ENCODE measurements at places on chromosomes 4 and X.

- DNase-seq = no peak
These were observed 5.6 kb downstream of the G6PD start for GRCh38 chrX:154540897-154541535.

- DNase-seq = no peak
These were observed 9.5 kb downstream of the IDS start for GRCh38 chrX:149495573-149496071.

GRCh38 chrX:20230406-20230805 is 36.3 kb downstream of the RPS6KA3 start:
- DNase-seq = no peak

GRCh38 chr4:141047228-141047884 is 85.9 kb downstream of the RNF150 start:
- no peak for DNase-seq

GRCh38 chrX:68831405-68832100 is 2.7 kb downstream of the EFNB1 start:
- DNase-seq = no peak

DNA sequence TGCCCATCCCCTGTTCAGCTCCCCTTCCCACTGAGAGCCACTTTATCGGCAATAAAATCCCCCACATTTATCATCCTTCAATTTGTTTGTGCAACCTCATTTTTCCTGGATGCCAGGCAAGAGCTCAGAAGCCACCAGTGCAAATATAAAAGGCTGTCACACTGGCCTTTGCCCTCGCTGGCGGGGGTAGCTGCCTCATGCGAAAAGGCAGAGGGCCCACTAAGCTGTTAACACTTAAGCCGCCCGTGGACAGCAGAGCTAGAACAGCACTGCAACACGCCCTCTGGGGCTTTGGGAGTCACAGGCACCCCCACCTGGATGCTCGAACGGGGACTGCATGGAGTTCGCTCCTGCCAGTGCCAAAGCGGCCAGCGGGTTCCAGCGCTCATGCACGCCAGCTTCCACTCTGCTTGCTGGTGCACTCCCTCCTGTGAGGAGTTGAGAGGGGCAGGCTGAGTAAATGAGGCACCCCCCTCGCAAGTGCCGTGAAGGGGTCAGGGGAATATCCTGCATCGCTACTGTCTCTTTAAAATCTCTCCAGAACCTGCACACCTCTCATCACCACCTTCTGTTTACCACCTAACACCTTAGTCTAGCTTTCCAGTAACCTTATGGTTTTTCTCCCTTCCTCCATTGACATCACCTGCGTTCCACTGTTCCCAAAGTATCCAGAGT is 99.5 kb downstream of the SORBS2 start:
- no peak for DNase-seq

DNA sequence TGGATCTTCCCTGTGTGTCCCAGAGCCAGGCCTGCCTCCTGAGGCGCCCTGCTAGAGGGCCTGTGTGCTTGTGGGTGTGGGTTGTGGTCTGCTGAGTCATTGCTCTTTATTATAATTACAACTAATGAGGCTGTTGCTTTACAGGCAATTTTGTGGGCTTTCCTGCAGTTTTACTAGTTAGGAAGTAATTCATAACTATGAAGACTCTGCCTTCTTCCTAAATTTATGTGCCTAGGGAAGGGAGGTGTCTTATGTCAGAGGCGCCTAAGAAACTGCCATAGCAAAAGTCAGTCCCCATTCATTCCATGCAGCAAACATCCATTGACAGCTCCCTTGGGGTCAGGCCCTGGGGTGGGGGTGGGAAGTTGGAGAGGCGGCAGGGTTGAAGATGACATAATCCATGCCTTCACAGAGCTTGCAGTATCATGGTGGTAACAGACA is 359.2 kb downstream of the IDS start:
- no peak for DNase-seq

DNA sequence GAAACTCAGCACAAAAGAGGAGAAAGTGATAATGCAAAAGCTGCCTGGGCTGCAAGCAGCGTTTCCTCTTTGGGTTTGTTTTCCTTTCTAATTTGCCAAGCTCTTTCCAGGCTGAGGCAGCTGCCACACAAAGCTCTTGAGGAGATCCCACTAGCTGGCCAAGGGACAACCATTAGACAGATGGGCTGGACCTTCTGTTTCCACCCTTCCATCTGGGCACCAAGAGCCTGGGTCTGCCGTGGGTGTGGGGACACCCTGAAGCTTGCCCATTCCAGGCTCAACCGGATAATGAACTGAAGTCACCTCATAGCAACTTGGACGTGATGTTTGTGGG is 194.6 kb upstream of the C1QTNF7 start:
- DNase-seq = no peak

DNA sequence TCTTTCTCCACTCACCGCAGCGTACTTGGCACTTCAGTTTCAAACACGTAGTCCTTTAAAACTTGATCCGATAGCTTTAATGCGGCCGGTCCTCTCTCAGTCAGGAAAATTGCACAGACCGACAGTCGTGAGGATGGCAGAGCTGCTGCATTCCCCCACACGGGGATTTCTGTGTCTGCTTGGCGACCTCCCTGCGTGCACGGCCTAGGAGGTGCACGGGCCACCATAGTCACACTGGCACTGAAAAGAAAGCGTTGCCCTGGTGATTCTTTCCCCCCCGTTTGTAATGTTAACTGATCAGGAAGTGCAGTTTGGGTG is 10.3 kb downstream of the AKAP17A start:
- no peak for DNase-seq

DNA sequence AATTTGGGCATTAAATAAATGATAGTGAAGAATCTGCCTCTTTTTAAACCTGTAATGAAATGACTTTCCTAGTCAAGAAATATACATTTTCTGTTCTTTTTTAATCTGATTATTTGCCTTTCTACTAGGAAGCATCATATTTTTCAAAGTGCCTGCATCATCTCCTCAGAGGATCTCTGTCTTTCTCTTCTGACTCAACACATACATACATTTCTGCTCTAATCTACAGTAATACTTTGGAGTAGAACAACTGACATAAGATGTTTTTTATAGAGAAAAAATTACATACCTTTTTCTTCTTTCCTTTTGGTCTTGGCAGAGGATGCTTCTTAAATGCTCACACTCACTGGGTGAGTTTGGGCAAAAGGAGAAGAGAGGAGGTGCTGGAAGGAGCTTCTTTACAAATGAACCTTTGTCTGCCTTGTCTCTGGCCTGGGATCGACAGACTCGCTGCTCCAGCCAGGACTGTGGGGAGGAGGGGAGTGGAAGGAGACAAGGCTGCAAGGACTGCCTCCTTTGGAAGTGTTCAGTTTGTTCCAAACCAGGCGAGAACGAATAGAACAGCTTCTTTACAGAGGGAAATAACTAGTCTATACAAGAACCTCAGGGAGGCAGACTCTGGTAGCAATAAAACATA is at the start of gene SCRG1:
Gene SCRG1 (minus strand): TSS at position 338 of the 637 bp plus-strand sequence. CDS start 7,702 bp downstream, outside the sequence.
- no peak for DNase-seq

DNA sequence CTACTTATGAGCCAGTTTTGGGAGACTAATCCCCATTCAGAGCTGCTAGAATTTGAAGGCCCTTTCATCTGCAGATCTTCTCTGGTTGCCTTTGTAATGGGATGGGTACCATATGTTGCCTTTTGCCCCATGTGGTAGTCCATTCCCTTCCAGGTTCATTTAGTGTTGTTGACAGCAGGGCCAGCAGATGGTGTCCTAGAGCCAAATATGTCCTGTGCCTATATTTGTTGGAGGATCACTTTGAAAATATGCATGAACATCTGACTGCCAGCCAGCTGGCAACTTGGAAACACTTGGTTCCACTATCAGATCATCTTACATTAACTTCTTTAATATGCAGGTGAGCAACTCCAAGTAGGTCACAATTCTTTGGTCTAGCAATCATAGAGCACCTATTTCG is 30.4 kb downstream of the CFAP299 start:
- no peak for DNase-seq

- DNase-seq = no peak
These were observed 220.1 kb downstream of the DLG3 start for GRCh38 chrX:70664726-70665125.

DNA sequence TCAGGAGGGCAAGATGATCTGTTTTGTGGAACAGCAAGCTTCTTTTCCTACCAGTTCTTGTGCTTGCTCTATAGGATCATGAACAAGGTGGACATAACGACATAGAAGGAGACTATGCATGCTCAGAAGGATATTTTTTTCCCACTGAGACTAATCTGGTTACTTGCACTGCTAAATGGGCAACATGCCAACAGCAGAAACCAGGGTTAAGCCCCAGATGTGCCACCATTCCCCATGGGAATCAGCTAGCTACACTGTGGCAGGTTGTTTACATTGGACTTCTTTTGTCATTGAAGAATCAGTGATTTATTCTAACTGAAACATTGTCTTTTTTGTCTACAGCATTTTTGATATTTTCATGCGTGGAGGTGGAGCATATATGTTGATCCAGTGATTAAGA is 165.6 kb downstream of the C4orf33 start:
- no peak for DNase-seq

GRCh38 chr4:106318511-106318910 is 2.2 kb downstream of the AIMP1 start:
- DNase-seq = no peak

DNA sequence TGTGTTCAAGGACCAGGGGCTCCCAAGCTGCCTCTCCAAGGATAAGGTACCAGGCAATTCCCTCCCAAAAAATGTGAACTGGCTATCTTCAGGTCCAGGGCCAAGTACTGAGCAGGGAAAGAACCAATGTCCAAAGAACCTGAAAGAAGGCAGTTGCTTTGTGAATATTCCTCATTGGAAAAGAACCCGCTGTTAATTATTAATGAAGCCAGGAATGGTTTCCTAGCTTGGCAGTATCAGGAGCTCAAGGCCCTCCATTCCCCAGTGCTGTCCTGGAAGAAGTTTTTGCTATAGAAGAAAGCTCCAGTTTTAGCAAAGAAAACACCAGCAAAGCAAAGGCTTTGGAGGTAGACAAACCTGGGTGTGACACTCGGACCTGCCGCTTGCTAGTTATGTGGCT is 130.0 kb upstream of the MBNL3 start:
- DNase-seq = no peak

GRCh38 chrX:50152456-50152855 is 48.4 kb downstream of the AKAP4 start:
- no peak for DNase-seq

DNA sequence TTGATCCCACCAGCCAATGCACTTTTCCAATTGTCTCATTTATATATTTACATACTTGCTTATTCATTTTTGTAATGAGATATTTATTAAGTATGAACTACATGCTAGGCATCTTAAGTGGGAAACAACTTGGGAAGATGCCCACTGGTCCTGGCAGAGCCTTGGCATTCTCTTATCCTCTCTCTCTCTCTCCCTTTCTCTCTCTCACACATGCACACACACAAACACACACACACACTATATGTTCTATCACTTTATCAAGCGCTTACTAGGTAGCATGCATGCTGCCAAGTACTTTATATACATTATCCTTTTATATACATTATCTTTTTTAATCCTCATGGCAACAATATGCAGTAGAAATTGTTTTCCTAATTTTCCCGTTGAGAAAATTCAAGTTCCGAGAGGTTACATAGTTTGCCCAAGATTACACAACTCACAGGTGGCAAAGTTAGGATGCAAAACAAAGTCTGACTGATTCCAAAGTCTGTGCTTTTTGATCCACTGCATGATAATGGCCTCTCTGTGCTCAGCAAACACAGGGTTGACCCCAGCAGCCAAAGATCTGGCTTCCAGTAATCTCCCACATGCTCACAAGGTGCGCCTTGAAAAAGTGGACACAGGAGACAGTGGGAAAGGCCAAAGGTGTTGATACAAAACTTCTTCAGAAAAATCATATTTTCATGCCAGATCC is 173.1 kb upstream of the KLF3 start:
- DNase-seq = no peak

GRCh38 chr4:16641971-16642370 is 256.5 kb downstream of the LDB2 start:
- DNase-seq = no peak

GRCh38 chrX:53122013-53122412 is 28.1 kb downstream of the KANTR start:
- no peak for DNase-seq

GRCh38 chrX:68650491-68650890 is 3.0 kb downstream of the STARD8 start:
- DNase-seq = no peak

- no peak for DNase-seq
These were observed 28.6 kb upstream of the PDE5A start for GRCh38 chr4:119657111-119657611.

- no peak for DNase-seq
These were observed 609.7 kb downstream of the TLL1 start for GRCh38 chr4:166482758-166483157.

- no peak for DNase-seq
These were observed 115.2 kb upstream of the FRG1 start for GRCh38 chr4:189825466-189825865.

DNA sequence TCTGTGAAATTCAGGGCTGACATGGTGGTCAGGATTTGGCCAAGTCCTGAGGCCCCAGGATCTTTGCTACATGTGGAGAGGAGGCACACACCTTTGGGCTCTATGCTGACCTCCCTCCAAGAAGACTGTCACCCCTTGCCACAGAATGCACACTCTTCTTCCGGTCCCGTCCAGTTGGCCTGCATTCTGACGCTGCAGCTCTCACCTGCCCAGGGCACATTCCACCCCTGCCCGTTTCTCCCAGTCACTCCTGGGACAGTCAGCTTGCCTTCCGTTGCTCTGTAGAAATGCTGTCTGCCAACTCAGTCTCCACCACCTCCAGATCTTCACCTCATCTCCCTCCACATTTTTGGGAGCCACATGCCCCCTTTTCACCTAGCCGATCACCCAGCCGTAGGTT is 76.7 kb downstream of the SHROOM2 start:
- DNase-seq = no peak

GRCh38 chrX:139831675-139832456 is 101.0 kb downstream of the ATP11C start:
- DNase-seq = peak; percentile 1

DNA sequence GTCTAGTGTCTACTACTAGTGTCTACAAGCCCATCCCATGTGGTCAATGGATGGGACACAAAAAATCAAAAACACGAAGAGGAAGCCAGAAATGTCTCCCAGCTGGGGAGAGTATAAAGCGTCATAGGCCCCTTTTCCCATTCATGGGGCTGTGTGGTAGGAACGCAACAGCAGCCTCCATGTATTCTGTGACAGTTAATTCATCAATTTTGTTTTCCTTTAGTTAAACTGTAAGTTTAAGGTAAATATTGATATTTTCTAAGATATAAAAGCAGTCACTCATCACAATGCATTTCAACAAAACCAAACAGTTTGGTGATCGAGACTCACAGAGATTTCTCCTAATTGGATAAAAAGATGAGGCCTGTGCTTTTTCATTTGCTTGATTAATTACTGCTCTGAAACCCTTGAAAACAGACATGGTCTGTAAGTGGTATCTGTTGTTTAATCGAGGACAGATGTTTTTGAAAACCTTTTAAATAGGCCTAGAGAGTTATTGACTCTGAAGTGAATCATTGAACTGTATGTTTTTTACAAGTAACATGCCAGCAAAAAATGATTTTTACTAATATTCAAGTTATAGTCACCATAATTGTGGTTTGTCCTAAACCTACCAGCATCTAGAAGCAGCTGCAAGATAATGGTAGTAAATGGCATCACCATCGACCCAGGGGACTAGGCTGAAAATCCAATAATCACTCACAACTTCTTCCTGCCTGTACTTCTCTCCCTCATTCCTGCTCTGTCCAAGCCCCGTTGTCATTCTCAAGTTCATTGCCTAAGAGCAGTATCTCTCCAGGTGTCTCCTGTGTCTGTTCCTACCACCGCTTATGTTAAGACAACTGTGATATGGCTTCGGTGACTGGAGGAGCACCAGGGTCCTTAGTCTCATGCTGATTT is 87.7 kb upstream of the SHISA3 start:
- no peak for DNase-seq

GRCh38 chr4:107719207-107719921 is 670 bp downstream of the PAPSS1 start:
- no peak for DNase-seq
